ENCODE measurements at places on chromosomes 12 and 14.

- DNase-seq = no peak
These were observed 43.4 kb downstream of the RNF34 start for GRCh38 chr12:121443193-121443870.

DNA sequence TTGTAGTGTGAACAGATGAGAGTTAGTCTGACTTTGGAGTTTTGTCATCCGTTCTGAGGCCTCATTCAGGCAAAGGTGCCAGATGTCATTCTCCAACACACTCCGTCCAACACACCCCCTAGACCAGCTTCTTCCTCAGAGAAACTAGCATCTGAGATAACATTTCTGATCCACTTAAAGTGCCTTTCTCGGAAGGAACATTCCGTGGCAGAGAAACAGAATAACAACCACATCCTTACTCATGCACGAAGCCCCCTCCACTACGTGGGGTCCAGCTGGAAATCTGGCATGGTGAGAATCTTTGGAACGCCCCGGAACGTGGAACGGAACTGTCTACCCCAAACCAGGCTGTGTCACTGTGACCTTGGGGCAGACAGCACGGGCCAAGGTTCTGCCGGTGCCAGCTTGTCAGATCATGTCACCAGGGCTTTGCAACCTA, 17.0 kb upstream of the BCL7A start:
- DNase-seq = no peak

DNA sequence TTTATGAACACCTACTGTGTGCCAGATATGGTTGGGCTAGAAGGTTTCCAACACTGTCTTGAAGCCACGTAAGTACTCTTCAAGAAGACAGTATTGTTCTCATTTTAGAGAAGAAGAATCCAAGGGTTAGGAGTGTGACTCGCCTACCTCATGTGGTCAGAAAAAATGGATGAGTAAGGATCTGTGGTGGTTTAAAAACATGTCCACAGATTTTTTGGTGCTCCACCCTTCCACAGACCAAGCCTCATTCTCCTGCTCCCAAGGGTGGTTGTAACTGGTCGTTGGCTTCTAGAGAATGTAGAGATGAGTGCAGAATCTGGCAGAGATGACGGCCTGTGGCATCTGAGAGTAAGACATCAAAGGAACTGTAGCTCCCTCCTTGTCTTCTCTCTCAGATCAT, 30.3 kb upstream of the TTC7B start:
- no peak for DNase-seq

DNA sequence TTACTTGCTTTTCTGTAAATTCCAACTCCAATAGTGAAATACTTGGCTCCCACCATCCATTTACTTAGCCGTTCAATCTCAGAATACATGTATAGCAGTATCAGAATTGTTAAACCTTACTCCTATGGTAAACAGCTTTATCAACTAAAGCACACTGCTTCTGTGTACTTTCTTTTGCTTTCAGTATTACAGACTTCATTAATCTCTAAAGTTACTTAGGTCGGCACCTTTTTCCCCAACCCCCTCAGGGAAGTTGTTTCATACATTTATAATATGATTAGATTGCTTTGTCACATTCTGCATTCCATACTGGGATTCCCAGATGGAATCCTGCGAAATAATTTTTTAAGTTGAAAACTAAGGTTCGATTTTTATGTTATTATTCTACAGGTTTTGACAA, 12.5 kb downstream of the AVPR1A start:
- no peak for DNase-seq

DNA sequence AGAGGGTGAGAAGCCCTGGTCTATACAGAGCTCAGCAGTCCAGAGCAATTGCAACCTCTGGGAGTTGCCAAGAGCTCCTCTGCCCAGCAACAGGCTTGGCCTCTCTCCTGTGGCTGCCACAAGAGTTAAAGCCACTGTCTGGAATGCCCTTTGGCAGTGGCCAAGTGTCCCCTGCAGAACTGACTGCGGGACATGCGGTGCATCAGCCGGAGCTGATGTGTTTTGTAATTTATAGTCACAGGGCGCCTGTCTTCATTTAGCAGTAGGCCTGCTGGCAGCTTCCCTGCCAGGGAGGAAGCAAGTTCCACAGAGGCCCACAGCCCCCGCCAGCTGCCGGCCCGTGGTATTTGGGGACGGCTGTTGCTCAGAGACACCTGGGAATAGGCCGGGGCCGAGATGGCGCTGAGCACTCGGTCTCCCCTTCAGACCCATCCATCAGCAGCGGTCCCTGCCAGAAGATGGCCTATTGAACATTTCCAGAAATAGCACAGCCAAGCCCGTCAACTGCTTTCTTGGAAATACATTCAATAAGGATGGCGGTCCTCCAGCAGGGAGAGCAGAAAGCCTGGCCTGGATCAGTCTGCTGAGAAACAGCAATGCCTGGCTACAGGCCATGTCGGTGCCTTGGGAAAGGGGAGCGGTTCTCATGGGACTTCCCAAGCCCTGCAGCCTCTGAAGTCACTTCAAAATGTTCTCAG, 217.4 kb downstream of the CRADD start:
- DNase-seq = no peak

DNA sequence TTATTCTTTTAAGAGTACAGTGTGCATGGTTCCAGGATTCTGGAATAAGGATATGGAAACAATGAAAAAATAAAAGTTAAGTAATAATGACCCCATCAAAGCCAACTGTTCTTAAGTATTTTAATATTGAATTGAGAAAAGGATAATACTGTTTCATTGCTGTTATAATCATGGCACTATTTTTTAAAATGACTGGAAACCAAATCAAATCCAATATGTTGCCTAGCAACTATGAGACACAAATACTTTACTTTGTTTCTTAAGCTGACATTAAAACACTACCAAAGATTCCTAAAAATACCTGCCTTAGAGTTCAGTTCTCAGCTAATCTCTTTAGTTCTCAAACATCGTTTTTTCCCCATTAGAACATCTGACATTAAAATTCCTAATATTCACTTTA, 66.4 kb upstream of the OTOGL start:
- no peak for DNase-seq

DNA sequence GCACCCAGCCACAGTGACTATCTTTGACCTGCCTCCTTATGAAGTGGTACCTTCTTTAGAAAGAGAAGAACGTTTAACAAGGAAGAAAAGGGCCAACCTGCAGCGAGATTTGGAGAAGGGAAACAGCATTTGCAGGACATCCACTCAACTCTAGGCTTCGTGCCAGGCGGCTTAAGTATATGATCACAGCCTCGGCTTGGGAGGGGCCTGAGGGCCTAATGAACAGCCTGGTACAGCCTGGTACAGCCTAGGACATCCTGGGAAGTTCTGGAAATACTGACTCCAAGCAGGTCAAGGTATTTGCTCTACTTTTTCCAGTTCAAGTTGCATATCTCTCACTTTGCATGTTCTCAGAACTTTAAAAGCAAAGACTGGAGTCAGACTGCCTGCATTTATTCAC, 16.1 kb downstream of the HCAR2 start:
- no peak for DNase-seq

- no peak for DNase-seq
These were observed 71.2 kb downstream of the LGMN start for GRCh38 chr14:92677087-92677668.

Measured in GF-D8 (cell line).